ENCODE measurements at places on chromosomes 4 and X.

- DNase-seq = no peak
These were observed 128.8 kb downstream of the RAB28 start for GRCh38 chr4:13355111-13355880.

DNA sequence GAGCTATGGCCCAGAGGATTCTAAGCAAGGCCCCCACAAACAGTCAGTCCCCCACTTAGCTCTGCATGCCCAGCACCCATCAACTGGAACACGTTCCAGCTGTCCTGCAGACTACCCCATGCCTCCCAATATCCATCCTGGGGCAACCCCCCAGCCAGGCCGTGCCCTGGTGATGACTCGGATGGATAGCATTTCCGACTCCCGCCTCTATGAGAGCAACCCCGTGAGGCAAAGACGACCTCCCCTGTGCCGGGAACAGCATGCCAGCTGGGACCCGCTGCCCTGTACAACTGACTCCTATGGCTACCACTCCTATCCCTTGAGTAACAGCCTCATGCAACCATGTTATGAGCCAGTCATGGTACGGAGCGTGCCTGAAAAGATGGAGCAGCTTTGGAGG, 32.0 kb downstream of the LAS1L start:
- DNase-seq = no peak

- no peak for DNase-seq
These were observed 7.8 kb downstream of the SERTM2 start for GRCh38 chrX:111519215-111519614.

DNA sequence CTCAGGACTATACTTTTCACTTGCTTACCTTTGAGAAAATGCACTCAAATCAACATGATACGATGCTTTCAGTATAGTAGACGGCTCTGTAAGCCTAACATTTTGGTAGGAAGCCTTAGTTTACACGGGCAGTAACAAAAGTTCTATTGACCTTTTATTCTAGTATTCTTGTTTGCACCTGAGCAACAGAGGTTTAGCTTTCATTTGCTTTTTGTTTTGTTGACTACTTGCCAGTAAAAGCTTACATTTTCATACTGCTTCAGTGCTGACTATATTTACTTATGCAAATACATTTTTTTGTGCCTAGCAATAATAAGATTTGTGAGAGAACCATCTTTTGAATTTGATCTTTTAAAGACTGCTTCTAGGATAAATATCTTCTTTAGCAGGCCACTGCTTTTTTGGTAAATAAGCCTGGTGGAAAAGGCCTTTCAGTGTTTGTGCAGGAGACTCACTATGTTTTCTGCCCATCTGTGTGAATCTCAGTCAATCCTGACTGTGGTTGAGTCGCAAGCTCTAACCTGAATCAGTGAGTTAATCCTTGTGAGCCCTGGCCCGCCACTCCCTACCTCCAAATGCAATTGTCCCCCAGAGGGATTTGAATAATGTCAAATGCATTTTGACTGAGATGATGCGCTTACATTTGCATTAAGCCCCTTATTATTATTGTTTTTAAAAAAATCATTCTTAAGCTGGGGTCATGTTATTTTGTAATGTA, 21.9 kb downstream of the FHIP1A start:
- no peak for DNase-seq

- no peak for DNase-seq
These were observed 14.7 kb upstream of the PDE6B start for GRCh38 chr4:610411-611261.

- DNase-seq = no peak
These were observed 19.0 kb downstream of the MRPL1 start for GRCh38 chr4:77881460-77882295.

GRCh38 chrX:77565278-77565677, 118.1 kb downstream of the FGF16 start:
- no peak for DNase-seq

DNA sequence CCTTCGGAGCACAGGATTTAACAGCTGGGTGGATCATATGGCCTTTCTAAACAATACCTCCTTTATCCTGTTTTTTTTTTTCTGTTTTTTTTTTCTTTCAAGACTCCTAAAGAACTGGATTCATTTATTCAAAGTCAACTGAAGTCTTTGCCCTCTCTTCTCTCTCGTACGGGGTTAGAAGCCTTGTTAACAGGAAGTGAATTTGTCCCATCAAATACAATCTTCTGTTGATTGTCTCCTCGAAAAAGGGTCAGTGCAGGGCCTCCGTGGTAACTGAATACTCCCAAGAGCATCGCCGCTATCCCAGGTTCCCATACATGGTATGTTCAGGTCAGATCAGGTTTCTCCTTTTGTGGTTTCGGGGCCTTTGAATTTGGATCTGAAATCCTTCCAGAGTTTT, 1.8 kb upstream of the TMEM128 start:
- DNase-seq = no peak

DNA sequence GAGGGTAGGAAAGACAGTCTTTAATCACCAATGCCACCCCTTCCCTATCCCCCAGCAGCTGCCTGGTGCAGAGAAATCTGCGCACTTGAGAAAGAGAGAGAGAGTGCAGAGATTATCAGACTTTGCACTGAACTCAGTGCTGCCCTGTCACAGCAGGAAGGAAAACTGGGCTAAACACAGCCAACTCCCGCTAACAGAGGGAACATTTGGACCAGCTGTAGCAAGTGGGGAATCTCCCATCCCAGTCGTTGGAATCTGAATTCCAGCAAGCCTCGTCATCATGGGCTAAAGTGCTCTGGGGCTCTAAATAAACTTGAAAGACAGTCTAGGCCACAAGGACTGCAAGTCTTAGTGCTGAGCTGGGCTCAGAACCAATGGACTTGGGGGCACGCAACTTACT, 168.7 kb downstream of the DLG3 start:
- DNase-seq = no peak

DNA sequence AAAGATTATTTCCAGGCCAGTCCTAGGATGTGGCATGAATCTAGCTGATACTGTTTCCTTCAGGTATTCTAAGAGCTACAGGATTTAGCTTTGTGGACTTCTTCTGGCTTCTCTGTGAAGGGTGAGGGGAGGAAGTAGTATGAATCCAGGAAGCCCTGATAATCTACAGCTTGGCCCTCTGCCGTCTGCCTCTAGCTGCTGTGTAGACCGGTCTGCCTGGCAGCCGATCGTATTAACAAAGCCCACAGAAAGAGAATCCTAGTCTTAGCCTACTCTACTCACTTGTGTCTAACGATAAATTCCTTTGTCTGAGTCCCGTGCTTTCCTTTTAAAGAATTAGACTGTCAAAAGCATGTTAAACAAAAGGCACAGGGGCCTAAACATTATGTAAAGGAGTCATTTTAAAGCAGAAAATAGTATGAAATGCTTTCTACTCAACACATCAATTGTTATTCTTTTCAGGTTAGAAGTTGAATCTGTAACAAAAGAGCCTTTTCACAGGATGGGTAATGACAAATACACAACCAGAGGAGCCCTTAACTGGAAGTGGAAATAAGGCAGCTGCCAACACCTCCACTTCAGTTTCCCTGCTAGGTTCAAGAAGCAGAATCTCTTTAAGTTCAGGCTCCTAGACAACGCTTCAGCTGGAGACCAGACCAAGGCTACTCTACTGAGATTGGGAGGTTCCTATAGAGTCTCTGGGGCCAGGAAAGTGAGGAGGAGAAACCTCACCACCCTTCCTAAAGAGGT, 48.9 kb upstream of the UCP1 start:
- DNase-seq = no peak

GRCh38 chr4:111930659-111931058, 214.6 kb upstream of the FAM241A start:
- no peak for DNase-seq

DNA sequence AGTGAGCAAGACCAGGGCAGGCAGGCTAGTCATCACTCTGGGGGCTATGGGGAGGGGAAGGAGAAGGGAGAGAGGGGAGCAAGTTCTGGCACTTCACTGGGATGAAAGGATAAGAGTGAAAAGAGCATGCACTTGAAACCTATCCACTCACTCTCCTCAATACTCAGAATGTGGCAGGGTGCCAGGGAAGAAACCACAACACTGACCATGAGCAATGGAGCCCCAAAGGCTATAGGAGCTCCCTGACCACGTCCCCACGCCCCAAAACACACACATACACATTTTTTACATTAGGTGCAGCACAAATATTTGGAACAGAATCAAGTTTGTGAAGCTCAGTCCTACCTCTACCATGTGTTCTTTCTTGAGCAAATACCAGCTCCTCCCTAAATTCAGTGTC, 132.2 kb downstream of the IDS start:
- DNase-seq = no peak

DNA sequence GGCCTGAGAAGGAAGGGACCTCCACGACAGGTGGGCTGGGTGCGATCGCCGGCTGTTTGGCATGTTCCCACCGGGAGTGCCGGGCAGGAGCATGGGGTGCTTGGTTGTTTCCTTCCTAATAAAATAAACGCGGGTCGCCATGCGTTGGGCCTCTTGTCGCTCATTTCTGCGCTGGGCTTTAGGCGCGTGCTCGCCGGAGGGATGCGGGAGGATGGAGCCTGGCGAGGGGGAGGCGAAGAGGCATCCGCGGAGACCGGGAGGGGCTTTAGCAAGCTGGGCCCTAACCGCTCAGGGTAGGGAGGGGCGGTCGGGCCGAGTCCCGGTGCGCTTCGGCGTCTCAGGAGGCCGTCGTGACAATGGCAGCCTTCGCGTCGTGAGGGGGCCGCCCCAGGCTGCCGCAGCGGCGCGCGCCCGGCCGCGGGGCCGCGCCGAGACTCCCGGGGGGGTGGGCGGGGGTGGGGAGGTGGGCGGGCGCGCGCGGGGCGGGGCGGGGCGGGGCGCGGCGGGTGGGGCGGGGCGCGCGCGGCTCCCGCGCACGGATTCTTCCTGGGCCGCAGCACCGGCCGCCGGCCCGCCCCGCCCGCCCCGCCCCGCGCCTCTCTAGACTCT, 476 bp upstream of the GDI1 start:
- peak; percentile 49 for DNase-seq

- DNase-seq = no peak
These were observed 14.0 kb downstream of the DSPP start for GRCh38 chr4:87622303-87622702.

GRCh38 chr4:40283968-40284367, 51.2 kb upstream of the CHRNA9 start:
- peak; percentile 80 for DNase-seq

DNA sequence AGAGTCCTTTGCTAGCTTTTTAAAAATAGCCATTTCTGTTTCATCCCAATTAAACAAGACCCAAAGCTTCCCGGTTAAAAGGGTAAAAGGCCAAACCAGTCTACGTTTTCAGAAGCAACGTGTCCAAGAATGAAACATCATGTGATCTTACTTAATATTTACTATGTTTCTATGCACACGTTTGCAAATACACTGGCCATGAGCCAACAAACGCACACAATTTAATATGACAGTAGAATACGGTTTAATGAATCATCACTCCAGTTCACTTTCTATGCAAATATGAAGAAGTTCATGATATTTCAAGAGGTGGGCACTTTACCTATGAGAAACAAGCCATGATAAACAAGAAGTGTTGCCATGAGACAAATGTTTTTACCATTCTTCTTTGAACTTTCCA, 4.3 kb downstream of the NR0B1 start:
- no peak for DNase-seq

DNA sequence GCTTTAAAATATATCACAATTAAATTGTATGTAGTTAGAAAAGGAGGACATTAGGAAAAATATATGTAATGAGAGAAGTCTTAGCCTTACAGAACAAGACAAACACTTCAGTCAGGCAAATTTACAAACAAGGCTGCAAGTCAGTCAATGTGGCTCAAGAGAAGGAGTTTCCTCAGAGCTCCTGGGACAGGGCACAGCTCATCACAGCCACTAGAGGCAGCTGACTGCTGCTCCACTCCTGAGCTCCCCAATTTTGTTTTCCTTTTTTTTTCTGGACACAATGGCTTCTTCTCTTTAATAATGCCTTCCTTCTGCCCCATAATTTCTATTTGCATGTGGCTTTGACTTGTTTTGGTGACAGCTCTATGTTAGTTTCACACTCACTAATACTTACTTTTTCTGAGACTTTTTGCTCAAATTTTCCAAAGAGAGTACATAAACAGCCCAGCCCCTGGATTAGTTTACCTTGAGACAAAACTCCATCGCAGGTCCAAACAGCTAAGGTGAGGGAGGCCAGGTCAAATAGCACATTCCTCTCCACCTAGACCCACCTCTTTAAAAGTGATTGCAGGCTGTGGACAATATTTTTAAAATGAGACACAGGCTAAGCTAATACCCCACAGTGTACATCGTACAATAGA, 850.4 kb upstream of the FRG1 start:
- DNase-seq = no peak

DNA sequence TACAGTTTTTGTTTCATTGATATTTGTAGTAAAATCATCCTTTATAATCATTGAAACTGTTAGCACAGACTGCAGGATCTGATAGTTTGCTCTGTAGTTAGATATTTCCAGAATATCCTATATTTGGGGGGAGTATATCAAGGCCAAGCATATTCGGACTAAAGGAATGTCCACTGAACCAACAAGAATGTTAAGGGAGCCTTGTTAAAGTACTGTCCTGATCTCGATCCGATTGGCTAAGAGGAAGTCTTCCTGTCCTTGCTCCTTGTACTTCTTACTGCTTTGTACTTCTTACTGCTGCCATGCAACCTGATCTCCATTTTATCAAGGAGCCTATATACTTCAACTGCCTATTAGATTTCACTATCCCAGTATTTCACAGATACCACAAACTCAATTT, 449.3 kb downstream of the RPA4 start:
- no peak for DNase-seq

DNA sequence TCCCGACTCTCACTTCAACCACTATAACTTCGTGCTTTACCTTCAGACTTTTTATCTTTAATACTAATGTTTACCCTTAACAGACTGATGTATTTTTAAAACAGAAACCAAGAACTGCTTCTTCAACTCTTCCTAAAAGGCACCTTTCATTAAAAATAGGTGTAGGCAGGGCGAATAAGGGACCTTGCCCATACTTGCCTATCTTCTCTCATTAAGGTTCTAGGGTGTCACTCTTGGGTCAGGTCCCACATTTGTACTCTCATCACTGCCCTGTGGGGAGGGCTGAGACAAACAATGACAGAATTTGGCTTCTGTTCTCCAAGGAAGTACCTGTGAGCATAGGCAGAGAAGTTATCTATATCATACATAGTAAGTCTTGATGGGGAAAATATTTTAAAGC, 69.7 kb downstream of the ANKRD50 start:
- DNase-seq = no peak

All from stimulated activated CD4-positive, alpha-beta T cell treated with anti-CD3 and anti-CD28 coated beads, Interleukin-2, amount 100 ng/mL, for 24 hours (primary cell).